Caco-2 (cell line): ENCODE measurements at places on chromosomes 12 and 14.

- H3K27me3 ChIP-seq, result no peaks in the 10 kb centered on the region
- H3K36me3 ChIP-seq, result no peaks in the 10 kb centered on the region
- no peak for DNase-seq
- no peak overlapping the region for H3K27ac ChIP-seq
- H3K4me3 ChIP-seq, result no peak overlapping the region
Measured at GRCh38 chr12:75684678-75685616, 173.5 kb upstream of the KRR1 start.

DNA sequence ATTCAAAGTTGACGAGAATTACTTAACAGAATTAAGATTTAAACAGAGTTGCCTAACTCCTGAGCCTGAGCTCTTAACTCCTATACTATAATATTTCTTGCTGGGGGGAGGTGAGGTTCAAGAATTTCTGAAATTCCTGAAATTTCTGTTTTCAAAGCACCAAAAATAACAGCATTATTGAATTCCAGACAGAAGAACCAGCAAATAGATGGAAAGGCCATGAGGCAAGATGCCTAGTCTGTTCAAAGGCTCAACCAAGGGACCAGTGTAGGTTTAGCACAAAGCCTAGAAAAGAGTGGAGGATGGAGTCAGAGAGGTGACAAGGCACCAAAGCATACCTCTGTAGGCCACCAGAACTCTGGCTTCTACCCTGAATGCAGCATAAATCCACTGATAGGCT is 76.4 kb downstream of the PPP1R12A start:
- no peaks in the 10 kb centered on the region for H3K36me3 ChIP-seq
- H3K27ac ChIP-seq, result no peak overlapping the region
- no peak overlapping the region for H3K4me3 ChIP-seq
- H3K27me3 ChIP-seq, result no peaks in the 10 kb centered on the region
- peaks cover 7% of the 10 kb centered on the region for H3K4me1 ChIP-seq

- H3K4me3 ChIP-seq, result peak within 1 kb of the TSS; percentile 91
- no peaks in the 10 kb centered on the region for H3K36me3 ChIP-seq
- DNase-seq, result peak; percentile 52
Measured at GRCh38 chr12:13981296-13981962, at the start of gene GRIN2B. GRIN2B (minus strand) TSS chr12:13981602; CDS start chr12:13866208, 115,394 bp downstream.

DNA sequence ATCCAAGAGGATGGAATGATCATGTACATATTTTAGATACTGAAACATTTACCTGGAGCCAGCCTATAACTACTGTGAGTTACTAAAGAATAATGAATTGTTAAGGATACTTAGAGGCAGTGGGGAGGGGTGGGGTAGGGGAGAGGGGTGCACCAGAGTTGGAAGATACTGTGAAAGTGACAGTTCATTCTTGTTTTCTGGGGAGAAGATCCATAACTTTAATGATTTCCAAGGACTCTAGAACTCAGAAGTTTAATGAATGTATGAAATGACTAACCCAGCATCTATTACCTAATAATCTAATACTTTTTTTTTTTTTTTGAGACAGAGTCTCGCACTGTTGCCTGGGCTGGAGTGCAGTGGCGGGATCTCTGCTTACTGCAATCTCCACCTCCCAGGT is 10.5 kb downstream of the KLHDC2 start:
- no peak for DNase-seq
- H3K27ac ChIP-seq, result no peak overlapping the region
- H3K4me1 ChIP-seq, result no peaks in the 10 kb centered on the region
- no peaks in the 10 kb centered on the region for H3K36me3 ChIP-seq
- H3K27me3 ChIP-seq, result no peaks in the 10 kb centered on the region
- no peak overlapping the region for H3K4me3 ChIP-seq

DNA sequence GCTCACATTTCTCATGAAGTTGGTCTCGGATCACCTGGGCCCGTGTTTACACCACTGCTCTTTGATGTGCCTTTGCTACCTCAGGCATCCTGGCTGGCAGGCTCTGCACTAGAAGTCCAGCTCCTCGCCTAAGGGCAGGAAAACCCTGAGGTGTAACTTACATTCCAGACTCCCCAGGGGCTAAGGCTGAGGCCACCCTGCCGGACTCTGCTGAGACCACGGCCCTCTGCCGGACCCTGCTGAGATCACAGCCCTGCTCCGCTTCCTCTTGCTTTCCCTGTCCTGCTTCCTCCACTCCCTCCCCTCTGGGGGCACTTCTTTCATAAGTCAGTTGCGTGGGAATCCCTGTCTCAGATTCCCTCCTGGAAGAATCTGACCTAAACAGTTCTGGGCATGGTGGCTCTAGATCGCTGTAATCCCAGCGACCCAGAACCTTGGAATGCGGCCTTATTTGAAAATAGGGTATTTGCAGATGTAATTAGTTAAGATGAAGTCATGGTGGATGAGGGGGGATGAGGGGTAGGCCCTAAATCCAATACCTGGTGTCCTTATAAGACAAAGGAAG is 17.2 kb downstream of the RILPL1 start:
- DNase-seq, result peak; percentile 86
- H3K4me3 ChIP-seq, result no peak overlapping the region
- H3K27ac ChIP-seq, result peak overlapping the region; percentile 51
- H3K4me1 ChIP-seq, result peaks cover 35% of the 10 kb centered on the region
